SK-N-SH treated with all-trans-retinoic acid at 6 μM for 48 hours (cell line): ENCODE measurements at places on chromosomes 5 and 9.
A peak's percentile ranks its signal among the peaks of the same experiment; 100 is the strongest.

- ATAC-seq, result no peak
Observed at GRCh38 chr5:165538065-165538464, 2032.6 kb downstream of the MAT2B start.

GRCh38 chr5:55915783-55916182 is 64.6 kb downstream of the IL31RA start:
- ATAC-seq, result no peak

DNA sequence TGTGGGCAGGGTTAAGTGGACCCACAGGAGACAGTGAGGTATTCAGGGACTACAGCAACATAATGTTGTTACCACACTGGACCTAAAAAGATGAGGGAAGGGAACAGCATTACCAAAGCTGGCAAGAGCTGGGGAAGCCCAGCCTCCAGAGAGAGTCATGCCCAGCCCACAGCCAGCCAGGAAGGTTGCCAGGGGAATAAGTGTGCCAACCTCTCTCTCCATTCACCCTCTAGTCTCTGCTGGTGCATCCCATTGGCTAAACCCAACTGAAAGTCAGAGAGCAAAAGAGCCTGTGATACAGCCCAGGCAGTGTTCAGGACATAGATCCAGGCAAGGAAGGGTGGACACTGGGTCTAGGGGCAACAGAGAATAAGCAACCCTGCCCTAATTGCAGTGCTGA is 35.8 kb upstream of the AFAP1L1 start:
- no peak for ATAC-seq

DNA sequence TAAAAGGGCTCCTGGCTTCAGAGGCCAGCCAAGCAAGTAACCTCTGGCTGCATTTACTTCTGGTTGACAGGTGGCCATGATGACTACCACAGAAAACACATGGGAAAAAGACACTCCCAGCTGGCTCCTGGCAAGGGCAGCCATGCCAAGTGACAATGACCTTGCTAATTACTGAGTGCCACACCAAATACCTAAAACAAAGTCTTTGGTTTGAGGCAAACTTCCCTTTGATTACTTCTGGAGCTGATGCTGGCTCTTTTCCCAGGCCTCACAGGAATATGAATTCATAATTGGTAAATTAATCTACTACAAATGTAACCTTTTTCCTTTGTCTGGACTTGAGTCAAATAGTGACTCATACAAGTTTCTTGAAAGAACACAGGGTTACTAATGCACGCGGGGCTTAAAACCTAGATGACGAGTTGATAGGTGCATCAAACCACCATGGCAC is 61.0 kb downstream of the LPAR1 start:
- peak; percentile 88 for ATAC-seq

DNA sequence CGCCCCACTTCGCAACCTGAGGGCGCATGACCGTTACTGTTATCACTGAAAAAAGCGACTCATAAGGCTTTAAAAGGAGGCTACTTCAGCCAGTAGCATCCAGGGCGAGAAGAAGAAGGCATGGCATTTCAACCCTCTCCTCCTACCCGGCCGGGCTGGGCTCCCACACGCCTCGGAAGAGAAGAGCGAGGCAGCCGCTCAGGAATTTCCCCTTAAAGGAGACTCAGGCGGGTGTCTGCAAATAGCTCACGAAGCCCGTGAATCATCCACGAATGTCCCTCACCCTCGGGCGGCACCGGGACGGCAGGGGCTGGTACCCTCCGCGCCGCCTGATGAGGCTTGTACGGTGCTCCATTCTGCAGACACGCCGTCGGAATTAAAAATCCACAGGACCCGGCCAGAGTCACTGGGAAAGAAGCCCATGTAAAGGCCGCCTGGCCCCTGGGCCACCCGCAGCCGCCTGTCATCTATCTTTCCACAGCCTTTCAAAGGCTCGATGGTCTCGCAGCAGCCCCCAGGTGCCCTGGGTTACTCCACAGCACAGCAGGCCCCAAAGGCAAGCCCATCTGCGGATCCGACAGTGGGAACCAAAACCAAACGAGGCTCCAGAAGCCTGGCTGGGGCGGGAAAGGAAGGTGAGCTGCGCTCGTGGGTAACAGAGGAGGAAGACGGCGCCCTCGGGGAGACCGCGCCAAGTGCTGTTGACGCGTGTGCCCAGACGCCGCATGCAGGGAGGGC is 11.8 kb downstream of the SLC12A7 start:
- no peak; the same call in 2 of the 3 replicates for ATAC-seq

DNA sequence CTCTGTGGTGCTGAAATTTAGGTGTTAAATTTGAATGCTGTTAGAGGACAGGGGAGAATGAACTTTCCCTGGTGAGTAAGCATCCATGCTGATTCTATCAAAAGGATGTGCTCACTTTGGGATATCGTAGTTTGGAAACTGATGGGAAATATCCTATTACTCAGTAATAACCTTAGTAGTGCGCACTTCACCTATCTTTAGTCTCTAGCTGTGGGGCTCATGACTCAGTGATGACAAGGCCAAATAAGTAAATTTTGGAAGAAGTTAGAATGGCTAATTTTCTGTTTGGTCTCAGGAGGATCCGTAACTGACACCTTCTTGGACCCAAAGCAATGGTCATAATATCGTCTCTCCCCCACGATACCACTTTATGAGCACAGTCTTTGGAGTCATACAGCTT is 448.4 kb downstream of the PSAT1 start:
- no peak for ATAC-seq

- no peak for ATAC-seq
Observed at GRCh38 chr5:141441571-141442170, 11.4 kb downstream of the PCDHGA12 start.

DNA sequence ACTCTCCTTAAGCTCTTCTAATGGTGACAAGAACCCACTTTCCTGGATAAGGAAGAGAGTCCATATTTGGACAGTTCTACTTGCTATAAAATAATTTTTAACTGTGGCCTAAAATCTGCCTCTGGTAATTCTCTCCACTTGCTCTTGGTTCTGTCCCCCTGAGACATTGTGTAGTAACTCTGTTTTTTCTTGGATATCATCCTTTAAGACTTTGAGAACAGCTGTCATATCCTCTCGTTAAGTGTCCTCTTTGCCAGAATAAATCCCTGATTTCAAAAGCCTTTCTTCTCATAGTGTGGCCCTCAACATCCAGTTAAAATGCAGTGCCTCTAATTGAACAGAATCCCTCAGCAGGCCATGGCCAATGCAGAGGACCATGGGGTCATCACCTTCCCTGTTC is 101.5 kb downstream of the ARHGEF28 start:
- no peak for ATAC-seq

GRCh38 chr5:144698484-144698883 is 527.8 kb downstream of the KCTD16 start:
- ATAC-seq, result no peak

- no peak for ATAC-seq
Observed at GRCh38 chr5:24264547-24264946, 380.2 kb downstream of the CDH10 start.

DNA sequence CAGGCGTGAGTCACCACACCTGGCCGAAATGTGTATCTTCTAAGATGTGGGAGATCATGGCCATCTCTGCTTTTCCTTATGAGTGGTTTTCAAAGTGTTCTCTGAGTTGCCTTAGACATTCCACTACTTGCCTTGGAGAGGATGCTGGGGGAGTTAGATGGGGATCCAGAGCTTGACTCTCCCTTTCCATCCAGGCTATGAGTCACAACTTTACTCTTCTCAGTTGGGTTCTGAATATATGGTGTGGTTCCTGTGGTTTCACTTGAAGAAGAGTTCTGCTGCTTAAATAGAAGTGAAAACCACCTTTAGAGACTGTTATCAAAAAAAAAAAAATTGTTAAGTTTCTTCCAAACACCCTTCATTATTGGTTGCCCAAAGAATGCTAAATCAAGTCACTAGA is 217.6 kb downstream of the ZNF608 start:
- ATAC-seq, result no peak

DNA sequence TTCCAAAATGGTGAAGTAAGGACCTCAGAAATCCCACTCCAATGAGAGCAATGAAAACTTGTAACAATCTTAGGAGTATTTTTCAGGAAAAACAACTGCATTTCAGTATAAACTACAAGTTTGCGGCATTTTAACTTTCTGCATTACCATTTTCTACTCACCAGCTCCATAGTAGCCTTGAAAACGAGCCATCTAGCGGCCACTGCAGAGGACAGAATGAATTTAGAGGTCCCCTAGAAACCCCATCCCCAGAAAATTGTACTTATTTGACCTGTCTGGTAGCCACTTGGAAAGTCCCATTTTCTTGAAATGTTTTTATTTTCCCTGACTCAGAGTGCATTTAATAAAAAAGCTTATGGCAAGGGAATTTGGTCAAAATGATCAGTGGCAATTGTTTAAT is 205.4 kb upstream of the ITGA1 start:
- ATAC-seq, result no peak

- no peak for ATAC-seq
Observed at GRCh38 chr9:17160327-17160726, 25.5 kb downstream of the CNTLN start.

DNA sequence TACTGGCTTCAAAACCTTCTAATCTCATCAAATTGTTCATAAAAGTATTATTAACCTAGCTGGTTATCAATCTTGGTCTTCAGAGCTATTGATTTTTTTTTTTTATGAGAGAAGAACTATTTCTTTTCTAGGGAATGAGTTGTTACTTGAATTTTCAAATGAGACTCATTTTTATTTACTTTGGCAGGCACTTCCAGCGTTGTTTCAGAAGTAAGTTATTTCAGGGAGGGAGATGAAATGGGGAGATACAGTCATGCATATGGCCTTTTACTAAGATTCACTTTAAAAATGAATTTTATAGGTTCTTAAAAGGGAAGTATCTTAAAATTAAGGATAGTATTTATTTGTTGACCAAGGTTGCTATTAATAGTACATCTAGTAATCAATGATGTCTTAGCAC is 129.6 kb downstream of the IZUMO3 start:
- ATAC-seq, result no peak

GRCh38 chr5:37834542-37835379 is 5.1 kb downstream of the GDNF start:
- ATAC-seq, result peak; percentile 4

- peak; percentile 95 for ATAC-seq
Observed at GRCh38 chr5:142611154-142611553, 74.7 kb downstream of the FGF1 start.

- ATAC-seq, result no peak; the same call in 2 of the 3 replicates
Observed at GRCh38 chr5:33068786-33069185, 357.7 kb downstream of the NPR3 start.

DNA sequence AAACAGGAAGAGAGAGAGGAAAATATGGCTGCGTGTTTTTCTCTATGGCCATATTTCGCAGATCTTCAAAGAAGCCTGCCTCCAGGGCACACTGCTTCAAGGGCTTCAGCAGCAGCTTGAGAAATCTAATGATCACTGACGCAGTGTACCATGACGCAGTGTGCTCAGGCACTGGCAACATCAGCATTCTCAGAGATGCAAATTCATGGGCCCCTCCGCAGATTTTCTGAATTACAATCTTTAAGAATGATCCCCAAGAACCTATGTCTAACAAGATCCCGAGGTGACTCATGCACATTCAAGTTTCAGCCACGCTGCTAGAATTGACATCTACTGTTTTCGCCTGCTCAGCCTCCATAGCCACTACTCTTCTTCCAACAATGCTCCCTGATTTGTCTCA is 143.9 kb upstream of the ZNF366 start:
- no peak for ATAC-seq

DNA sequence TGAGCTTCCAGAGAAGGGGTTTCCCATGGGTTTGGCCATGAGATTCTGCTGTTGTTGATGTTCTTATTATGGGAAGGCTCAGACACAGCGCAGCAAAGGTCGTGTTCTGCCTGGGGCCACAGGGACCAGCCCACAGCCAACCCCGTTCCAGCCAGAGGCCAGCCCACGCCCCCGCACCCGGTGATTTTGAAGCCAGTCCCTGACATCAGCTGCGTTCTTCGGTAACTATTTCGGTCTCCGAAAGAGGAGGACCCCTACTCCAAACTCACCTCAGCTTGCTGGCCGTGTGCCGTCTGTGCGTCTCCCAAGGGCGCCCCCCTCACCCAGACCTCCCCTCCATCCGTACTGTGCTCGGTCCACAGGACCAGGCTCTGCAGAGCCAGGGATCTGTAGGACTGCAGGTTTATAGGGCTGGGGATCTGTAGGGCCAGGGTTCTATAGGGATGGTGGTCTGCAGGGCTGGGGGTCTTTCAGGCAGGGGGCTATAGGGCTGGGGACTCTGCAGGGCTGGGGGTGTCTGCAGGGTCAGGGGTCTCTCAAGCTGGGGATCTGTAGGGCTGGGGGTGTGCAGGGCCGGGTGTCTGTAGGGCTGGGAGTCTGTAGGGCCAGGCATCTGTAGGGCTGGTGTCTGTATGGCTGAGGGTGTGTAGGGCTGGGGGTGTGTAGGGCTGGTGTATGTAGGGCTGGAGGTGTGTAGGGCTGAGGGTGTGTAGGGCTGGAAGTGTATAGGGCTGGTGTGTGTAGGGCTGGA is 11.8 kb downstream of the COL5A1 start:
- no peak for ATAC-seq

GRCh38 chr5:159211729-159212174 is 2.4 kb upstream of the RNF145 start:
- ATAC-seq, result no peak

- ATAC-seq, result peak; percentile 13
Observed at GRCh38 chr5:58452566-58453258, 7.2 kb downstream of the PLK2 start.

DNA sequence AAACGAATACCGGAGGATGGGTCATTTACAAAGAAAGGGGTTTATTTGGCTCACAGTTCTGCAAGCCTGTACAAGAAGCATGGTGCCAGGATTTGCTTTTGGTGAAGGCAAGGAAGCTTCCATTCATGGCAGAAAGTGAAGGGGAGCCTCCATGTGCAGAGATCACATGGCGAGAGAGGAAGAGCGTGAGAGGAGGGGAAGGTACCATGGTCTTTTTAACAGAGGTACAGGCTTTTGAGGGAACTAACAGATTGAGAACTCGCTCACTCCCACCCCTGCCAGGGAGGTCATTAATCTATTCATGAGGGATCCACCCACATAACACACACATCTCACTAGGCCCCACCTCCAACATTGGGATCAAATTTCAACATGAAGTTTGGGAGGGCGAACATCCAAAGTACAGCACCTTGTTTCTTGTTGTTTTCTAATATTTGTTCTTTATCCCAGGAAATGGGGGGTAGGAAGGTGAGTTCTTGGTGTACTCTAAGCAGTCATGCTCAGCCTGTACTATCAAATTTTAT is 18.5 kb downstream of the TMC1 start:
- ATAC-seq, result no peak; the same call in 2 of the 3 replicates

DNA sequence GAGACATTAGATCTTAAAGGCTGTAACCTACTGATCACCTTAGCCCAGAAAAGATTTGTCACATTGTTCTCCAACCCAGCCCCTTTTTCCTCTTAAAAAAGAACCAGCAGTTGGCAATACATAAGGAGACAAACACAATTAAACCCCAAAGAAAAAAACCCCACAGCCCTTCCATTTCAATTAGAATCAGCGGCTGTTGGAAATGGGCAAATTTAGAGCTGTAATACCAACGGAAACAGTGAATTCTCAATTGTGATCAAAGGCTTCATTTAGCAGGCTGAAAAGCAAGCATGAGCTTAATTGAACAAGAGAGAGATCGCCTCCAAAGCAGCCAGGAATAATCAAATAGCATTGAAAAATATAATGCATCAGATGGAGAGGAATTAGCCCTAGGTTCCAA is 153.6 kb downstream of the FAM114A2 start:
- no peak for ATAC-seq

- no peak for ATAC-seq
Observed at GRCh38 chr5:57033103-57033502, 81.2 kb upstream of the MIER3 start.
